ENCODE measurements at places on chromosomes 6 and 20.

- DNase-seq: no peak
These were observed 72.3 kb downstream of the MRPL14 start for GRCh38 chr6:44054721-44055559.

- no peak for DNase-seq
These were observed 968.4 kb upstream of the SLC35B3 start for GRCh38 chr6:9403736-9404135.

GRCh38 chr6:107267006-107267405, 151.7 kb upstream of the BEND3 start:
- DNase-seq: no peak

- DNase-seq: no peak
These were observed 19.5 kb upstream of the NFATC2 start for GRCh38 chr20:51562027-51562331.

DNA sequence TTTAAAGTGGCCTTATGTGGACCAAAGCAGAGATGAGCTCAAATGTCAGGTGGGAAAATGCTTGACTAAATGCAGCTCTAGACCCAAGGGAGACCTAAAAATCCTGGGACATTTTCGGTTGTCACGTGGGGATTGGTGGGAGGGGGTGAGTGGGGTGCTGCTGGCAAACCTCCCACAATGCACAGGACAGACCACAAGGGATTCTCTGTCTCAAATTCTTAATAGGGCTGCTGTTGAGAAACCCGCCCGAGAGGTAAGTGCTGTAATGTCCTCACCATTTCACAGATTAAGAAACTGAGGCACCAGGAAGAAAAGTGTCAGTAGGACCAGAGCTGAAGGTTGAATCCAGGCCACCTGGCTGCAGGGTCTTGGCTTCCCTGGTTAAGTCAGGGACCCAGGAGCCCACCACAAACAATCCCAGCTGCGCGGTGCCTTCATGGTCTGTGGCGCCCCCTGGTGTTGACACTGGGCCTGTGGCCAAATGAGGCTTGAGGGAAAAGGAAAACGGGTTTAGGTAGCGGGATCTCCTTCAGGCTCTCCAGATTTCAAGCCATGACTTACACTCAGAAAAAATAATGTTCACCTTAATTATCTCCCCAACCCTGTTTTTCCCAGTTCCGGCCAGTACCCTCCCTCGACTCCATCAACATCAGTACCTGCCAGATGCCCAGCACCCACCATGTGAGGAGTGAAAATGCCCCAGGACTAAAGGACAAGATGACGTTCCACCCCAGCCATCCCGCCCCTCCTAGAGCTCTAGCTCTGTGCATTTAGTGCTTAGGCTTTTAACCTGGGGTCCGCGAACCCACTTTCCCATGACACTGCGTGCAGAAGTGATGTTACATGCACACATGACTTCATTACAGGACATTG, 7.2 kb downstream of the HLA-G start:
- DNase-seq: peak; percentile 39

DNA sequence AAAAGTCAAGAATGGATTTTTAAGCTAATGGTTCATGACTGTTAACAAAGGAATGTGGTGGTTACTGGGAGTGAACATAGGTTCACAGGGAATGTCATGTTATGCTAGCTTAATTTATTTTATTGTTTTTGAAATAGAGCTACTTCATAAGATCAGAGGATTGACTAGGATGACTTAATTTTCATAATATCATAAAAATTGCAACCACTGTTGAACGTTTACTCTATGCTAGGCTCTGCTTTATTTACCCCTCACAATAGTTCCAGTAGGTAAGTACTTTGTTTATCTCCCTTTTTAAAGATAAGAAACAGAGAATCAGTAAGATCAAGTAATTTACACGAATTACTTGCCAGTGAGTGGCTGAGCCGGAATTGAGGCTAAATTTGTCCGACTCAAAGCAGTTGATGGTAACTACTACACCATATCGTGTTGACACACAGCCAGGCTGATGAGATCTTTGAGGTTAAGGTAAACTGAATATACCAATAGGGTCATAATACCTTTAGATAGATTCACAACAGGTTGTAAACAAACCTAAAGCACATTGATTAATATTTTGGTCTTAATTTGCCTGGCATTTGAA, 194.6 kb upstream of the CITED2 start:
- no peak for DNase-seq

GRCh38 chr6:41576667-41577066, 30.5 kb downstream of the FOXP4 start:
- no peak for DNase-seq

DNA sequence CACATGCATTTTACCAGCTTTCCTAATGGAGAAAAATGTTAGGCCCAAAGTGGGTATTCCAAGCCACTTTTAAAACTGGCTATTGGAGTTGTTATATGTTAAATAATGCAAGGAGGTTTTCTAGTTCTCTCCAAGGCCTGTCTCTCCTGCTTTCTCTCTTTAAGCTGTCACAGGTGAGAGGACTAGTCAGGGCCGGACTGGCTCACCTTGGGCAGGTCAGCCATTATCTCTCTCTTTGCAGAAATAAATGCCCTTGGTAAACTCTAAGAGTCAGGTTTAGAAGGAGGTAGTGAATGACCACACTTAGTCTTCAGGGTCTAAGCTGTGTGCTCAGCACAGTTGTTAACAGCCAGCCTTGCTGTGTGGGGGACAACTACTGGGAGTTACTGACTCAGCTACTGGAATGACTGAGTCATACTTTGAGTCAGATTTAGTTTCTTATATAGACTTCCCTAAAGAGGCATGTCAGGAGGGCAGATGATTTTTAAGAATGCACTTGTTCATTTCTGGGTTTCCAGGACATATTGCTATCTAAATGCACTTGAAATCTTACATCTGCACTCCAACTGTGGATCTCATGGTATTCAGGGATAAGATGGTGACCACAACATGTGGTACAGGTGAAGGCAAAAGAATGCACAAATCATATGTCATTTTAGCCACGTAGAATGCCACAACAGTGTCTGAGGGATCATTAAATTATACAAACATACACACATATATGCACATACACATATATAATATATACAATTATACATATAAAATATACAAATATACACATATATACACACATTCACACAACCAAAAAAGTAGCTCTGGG, 719.4 kb downstream of the EPM2A start:
- DNase-seq: no peak

DNA sequence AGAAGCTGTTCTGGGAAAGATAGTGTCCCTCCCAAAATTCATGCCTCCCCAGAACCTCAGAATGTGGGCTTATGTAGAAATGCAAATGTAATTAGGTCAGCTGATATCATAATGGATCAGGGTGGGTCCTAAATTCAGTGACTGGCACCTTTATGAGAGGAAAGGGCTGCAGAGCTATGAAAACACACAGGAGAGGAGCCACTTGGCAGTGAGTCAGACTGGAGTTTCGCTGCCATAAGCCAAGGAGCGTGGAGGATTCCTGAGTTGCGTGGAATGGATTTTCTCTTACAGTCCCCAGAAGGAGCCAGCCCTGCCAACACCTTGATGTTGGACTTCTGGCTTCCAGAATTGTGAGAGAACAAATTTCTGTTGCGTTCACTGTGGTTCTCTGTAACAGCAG, 249.8 kb upstream of the PMEPA1 start:
- no peak for DNase-seq

DNA sequence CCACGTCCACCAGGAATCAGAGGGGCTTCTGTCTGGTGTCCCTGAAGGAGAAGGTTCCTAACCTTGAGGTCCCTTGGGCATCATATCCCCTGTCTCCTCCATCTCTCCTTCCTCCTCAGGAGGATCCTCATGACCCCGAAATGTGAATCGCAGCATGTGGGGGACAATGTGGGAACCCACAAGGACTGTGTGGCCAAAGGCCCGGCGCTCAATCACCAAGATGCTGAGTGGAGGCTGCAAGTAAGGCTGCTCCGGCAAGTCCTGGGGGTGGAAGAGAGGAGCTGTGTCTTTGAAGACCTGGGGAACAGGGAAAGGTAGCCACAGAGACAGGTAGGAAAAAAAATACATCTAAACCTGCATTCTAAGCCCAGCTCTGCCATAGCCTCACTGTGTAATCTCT, 36.4 kb upstream of the SPAG4 start:
- DNase-seq: no peak

GRCh38 chr6:41428336-41428995, 93.1 kb downstream of the NCR2 start:
- DNase-seq: no peak

DNA sequence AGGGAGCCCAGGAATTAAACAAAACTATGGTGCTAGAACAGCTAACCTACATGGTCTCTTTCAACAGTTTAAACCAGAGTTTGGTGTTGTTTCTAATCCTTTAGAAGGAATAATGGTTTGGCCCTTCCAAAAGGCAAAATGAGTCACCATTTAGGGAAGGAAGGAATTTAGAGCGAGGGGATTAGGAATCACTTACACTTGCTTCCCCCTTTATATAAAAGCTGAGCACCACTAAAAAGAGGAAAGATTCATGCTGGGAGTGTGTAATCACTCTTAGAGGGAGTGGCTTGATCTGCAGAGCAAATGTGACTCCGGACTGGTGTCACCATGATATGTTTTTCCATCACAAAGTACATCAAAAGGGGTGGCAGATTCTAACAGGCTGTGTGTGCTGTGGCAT, 63.6 kb downstream of the F13A1 start:
- no peak for DNase-seq

DNA sequence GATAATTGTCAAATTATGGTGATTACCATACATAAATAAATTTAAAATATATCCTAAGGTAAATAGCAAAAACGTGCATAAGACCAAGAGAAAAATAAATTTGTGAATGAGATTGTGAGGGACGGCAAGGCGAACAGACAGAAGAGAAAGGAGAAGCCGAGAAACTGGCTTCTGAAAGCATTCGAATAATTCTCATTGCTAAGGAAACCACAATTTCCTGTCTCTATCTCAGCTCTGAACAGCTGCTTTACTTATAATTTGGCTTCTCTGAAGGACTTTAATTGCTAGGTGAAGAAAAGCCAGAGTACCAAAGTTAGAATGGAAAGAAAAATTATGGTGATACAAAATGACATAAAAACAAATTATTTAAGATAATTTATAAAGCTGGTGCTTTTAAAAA, 79.0 kb upstream of the RGS17 start:
- DNase-seq: no peak

GRCh38 chr20:32764005-32764960, 2.1 kb downstream of the DNMT3B start:
- no peak for DNase-seq

DNA sequence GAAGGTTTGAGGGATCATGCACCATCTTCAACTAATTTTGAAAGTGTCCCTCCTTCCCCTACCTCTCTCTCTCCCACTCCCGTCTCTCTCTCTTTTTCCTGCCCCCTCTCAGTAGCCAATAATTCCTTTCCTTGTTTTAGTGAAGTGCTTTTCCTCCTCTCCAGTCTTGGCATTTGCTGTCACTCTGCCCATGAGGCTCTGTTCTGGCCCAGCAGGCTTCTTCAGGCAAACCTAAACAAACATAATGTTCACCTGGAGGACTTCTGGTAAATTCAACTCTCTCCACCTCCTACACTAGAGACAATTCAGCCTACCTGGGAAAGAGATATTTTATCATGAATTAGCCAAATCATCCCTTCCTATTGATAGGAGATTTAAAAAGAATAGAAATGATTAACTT, 320.4 kb upstream of the RNF24 start:
- no peak for DNase-seq

DNA sequence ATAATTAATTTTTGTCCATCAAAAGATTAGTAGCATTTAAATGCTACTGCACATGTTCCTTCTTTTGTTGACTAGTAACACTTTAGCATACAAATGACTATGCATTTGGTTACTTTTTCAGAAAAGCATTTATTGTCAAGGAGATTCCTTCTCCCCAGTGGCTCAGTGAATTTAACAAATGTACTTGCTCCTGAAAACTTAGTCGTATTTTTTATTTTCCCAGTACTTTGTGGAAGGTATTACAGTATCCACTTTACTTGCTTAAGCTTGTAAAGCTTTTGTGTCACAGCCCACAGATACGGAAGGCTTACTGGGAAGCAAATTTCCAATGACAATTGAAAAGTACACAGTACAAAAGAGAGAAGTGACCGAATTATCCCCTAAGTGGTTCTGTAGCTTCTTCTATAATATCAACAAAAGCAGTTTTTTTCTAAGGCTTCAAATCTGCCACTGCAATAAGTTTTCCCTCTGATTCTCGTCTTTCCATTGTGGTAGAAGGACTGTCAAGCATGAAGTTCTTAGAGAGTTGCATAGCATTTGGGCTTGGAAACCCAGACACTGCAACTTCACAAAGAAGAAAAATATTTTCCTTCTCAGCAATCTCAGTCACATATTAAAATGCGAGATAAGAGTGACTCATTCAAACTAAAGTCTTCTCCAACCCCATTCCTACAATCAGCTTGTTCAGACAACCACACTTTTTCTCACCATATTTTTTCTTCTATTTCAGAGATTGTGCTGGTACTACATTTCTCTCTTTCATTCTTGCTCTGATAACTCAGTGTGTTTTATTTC, 431.2 kb downstream of the GRIK2 start:
- DNase-seq: no peak

GRCh38 chr6:111759836-111760785, 113.1 kb downstream of the FYN start:
- no peak for DNase-seq

GRCh38 chr6:140854318-140854717, 1278.4 kb upstream of the GJE1 start:
- DNase-seq: no peak

- DNase-seq: no peak
These were observed 8.7 kb downstream of the OSBPL2 start for GRCh38 chr20:62246872-62247652.

DNA sequence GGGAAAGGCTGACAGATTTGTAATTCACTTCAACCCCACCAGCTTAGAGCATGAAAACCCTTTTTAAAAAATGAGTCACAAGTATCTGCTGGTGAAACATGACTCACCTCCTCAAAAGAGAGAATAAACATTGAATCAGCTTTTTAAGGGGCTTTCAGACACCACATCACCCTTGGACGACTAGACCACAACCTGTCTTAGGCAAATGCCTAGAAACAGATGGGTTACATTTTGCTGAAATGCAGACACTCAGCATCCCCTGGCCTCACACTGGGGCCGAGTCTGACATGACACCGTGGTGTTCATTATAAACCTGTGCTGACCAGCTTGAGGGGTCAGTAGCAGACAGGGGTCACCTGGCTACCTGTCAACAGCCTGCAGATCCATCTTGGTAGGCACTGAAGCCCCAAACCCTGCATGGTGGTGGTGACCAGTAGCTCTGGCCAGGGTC, 175.3 kb upstream of the CST7 start:
- DNase-seq: no peak

- no peak for DNase-seq
These were observed 261.2 kb upstream of the PLCB4 start for GRCh38 chr20:8807480-8808201.

DNA sequence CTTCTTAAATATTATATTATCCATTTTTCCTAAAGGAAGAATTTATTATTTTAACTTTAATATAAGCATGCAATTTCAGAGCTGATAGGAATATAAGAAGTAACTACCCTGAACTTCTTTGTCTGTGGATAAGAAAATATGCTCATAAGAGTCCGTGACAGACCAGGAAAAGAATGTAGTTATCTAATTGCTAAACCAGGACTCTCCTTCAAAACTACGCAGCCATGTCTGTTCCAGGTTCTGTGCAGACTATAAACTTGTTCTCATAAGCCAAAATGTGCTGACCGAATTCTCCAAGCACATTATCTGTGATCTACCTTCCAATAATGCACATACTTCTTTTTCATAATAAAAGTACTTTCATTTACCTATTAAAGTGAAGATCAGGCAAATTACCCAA, 116.5 kb downstream of the TRDN start:
- DNase-seq: no peak

GRCh38 chr6:28586962-28587745, 61.5 kb downstream of the GPX5 start:
- DNase-seq: peak; percentile 22
